ENCODE measurements at places on chromosomes 3 and 15. TPM values are rescaled to one million over a fixed set of nuclear protein-coding genes. Genes with fewer than 3 reads are reported as not detected.

DNA sequence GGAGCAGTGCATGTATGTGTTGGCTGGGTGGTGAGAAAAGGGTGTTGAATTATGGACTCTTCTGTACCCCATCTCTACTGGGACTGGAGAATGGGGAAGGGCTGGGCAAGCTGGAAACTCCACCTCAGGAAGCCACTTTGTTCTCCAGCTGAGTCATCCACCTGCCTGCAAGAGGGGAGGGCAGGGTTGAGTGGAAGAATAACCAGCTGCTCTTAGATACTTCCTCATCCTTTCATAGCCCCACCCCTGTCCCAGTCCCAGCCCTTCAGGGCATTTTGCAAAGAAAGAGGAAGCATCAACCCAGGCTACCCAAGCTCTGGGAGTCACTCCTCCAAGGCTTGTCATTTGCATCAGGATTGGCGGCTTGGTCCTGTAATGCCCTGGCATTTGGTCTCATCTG, 33.1 kb downstream of the RAB11A start:
- H3K27me3 ChIP-seq: no peaks in the 10 kb centered on the region
- H3K4me3 ChIP-seq: no peak overlapping the region
- H3K36me3 ChIP-seq: peaks cover 3% of the 10 kb centered on the region
- no peak for DNase-seq
- H3K4me1 ChIP-seq: peaks cover 10% of the 10 kb centered on the region

DNA sequence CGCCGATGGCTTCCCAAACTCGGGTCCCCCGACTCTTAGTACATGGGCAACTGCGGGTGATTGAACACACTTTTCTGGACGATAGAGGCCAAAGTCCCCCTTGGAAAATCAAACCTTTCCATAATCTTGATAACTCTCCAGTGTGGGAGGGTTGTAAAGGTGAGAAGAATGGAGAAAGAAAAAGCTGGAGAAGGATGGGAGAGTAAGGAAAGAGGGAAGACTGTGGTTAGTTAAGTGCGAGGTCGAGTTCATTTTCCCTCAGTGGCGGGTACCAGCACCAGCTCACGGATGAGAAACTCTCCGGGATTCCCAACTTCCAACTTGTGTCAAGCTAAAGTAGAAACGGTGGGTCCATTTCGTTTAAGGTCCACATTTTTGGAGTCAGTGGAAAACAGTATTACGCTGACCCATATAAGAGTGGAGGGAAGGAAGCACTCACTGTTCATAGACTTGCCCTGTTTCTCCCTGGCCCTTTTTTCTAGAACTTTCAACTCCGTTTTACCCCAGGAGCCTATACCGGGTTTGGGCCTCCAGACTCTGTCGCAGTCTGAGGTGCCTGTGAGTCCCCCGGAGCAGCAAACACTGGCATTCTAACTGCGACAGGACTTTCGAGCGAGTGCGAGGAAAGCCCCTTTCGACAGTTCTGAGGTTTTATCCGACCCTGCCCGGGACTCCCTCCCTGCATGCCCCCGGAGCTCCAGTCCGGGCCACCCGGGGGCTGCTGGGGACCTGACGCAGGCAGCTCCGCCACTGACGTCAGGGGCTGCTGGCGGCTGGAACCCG, 14.8 kb downstream of the ZIC1 start:
- H3K4me3 ChIP-seq: peak overlapping the region; percentile 85
- H3K27ac ChIP-seq: no peak overlapping the region
- peaks cover 96% of the 10 kb centered on the region for H3K27me3 ChIP-seq
- no peaks in the 10 kb centered on the region for H3K36me3 ChIP-seq
- DNase-seq: no peak

LRRC31 gene
- total RNA-seq: not detected

ZPLD1 gene
- not detected for total RNA-seq

DNA sequence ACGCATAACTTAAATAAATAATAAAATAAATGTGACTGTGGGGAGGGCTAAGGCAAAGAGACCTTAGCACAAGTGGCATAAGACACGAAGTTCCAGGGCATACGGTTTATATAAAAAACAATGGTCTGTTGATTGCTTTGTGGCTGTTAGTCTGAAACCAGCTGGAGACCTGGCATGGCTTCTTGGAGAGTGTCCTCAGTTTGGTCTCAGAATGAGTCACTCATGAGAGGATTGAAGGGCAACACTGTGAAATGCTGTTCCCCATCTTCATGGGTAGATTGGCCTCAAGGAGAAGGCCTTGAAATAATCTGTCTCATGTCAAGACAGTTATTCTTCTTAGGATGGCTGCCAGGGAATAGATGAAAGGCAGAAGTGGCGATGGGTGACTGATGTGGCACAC, 62.2 kb downstream of the SOX2 start:
- no peak overlapping the region for H3K27ac ChIP-seq
- no peaks in the 10 kb centered on the region for H3K27me3 ChIP-seq
- no peak overlapping the region for H3K4me3 ChIP-seq
- no peaks in the 10 kb centered on the region for H3K36me3 ChIP-seq

GPR176 gene
- 3.7 TPM for total RNA-seq

DNA sequence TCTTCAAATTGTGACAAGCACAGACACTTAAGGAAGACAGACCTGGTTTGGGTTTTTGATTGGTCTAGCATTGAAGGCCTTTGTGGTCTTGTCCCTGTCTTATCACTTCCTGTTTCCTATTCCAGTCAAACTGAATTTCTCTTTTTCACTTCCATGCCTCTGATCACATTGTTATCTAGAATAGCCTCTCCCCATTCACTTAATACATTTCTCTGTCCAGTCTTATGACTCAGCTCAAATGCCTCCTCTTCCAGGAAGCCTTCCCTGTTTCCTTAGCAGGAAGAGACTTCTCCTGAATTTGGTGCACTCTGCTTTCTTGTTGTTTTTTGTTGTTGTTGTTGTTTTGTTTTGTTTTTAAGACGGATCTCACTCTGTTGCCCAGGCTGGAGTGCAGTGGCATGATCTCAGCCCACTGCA, 45.5 kb downstream of the LIMD1 start:
- peaks cover 44% of the 10 kb centered on the region for H3K4me1 ChIP-seq
- H3K27me3 ChIP-seq: no peaks in the 10 kb centered on the region
- H3K4me3 ChIP-seq: no peak overlapping the region
- peak overlapping the region; percentile 87 for H3K27ac ChIP-seq

DNA sequence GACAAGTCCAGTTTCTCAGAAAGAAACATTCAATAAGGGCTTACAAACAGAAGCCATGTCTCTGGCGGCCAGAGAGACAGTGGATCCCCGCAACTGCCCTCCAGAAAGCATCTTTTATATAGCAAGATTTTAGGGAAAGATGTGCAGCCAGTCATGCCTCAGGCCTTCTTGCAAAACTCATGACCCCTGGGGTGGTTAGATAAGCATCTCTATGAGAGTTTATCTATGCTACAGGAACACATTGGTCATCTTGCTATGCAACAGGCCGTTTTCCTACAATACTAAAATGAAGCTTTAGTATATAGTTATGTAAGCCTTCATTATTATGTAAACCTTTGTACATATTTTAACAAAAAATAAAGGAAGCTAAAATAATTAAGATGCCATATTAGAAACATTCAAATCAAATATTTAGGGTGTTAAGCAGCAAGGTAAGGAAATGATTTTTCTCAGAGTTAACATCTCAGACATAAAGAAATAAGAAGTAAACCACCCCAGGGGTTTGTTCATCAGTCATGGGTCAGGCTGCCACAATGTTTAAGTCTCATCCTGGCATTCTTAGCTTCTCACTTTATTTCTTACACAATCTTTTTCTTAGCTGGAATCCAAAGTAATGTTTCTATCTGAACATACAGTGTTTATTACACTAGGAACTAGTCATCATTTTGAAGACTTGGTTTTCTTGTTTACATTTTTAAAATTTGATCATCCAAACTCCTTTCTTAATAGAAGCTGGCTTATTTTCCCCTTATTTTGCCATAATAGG, 6.3 kb upstream of the FSIP1 start:
- no peak for DNase-seq
- H3K4me1 ChIP-seq: peaks cover 33% of the 10 kb centered on the region
- no peaks in the 10 kb centered on the region for H3K36me3 ChIP-seq
- peak overlapping the region; percentile 34 for H3K4me3 ChIP-seq

DNA sequence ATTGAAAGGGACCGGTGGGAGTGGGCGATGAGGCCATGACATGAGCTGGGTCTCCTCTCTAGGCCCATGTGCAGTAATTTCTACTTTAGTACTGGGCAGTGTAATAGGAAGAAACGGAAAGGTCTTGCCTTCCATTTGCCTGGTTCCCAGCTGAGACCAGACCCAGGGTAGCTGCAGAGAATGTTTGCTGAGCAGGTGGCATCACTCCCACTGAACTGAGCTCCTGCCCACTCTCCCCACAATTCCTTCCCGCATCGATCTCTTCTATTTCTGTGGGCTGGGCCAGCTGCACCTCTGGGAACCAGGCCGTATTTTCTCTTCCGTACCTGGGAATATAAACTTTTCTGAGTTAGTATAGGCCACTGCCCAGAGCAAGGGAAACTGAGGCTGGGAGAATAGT, 15.8 kb downstream of the ESYT3 start:
- no peaks in the 10 kb centered on the region for H3K36me3 ChIP-seq
- DNase-seq: no peak
- H3K4me1 ChIP-seq: no peaks in the 10 kb centered on the region
- H3K27ac ChIP-seq: no peak overlapping the region
- no peak overlapping the region for H3K4me3 ChIP-seq
- H3K27me3 ChIP-seq: no peaks in the 10 kb centered on the region

MIX23 gene
- 60.1 TPM for total RNA-seq

DNA sequence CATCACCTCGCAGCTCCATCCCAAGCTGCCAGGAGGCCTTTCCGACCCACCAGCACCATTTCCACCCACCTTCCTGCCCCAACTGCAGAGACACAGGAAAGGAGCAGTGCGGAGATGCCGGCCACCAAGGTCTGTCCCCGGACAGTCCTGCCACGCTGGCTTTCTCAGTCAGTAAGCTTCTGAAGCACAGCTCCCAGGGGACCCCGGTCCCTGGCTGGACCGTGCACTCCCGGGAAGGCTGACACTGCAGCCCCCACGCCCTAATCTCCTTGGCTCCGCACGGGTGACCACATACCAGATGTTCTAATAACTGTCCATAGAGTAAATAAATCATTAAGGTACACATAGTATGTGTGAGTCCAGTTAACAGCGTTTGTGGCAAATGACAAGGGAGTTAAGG, 73.5 kb downstream of the VGLL4 start:
- no peak for DNase-seq
- H3K27me3 ChIP-seq: no peaks in the 10 kb centered on the region
- H3K4me3 ChIP-seq: no peak overlapping the region
- H3K27ac ChIP-seq: no peak overlapping the region
- peaks cover 18% of the 10 kb centered on the region for H3K36me3 ChIP-seq

SCN11A gene
- 0.63 TPM for total RNA-seq

- H3K4me3 ChIP-seq: no peak overlapping the region
- H3K36me3 ChIP-seq: no peaks in the 10 kb centered on the region
- no peak overlapping the region for H3K27ac ChIP-seq
- no peaks in the 10 kb centered on the region for H3K27me3 ChIP-seq
Measured at GRCh38 chr15:38058596-38059075, 124.2 kb downstream of the TMCO5A start.

DNA sequence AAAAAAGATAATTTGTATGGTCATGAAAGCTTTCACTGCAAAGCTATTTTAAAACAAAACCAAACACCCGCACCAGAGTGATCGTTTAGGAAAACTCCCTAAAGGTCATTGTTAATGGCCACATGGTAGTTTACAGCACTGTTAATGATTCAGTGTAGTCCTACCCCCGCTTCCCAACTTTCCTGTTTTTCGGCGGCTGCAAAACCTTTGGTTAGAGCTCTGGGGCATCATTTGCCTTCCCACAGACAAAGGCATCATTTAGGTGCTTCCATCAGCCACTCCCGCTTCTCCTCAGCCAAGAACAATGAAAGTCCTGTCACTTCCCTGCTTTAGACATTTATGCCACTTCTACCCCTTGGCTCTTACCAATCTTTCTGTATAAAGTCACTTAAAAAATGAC, 10.6 kb downstream of the MELTF start:
- no peak for DNase-seq
- peak overlapping the region; percentile 13 for H3K4me3 ChIP-seq
- H3K27ac ChIP-seq: peak overlapping the region; percentile 54
- H3K4me1 ChIP-seq: peaks cover 38% of the 10 kb centered on the region
- peaks cover 3% of the 10 kb centered on the region for H3K27me3 ChIP-seq
- H3K36me3 ChIP-seq: no peaks in the 10 kb centered on the region

STAB1 gene
- 0.16 TPM for total RNA-seq

DNA sequence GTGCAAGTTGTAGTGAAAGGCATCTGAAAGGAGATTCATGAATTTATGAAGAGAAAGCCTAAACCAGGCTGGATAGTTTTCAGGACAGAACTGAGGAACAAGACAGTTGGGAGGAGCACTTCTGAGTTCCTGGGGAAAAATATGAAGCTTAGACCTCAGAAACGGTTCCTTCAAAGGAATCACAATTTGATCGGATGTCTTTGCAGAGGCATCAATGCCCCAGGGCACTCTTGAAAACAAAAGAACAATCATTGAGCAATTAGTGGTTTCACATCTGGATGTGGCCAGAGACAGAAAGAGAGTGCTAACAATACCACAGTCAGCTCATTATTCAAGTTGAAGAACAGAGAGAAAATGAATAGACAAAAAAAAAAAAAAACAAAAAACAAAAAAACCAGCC, 86.2 kb downstream of the KLF13 start:
- no peak overlapping the region for H3K4me3 ChIP-seq
- peaks cover 4% of the 10 kb centered on the region for H3K27me3 ChIP-seq
- H3K4me1 ChIP-seq: peaks cover 6% of the 10 kb centered on the region
- peaks cover 3% of the 10 kb centered on the region for H3K36me3 ChIP-seq

GP5 gene
- 0.09 TPM for total RNA-seq

GPR160 gene
- total RNA-seq: 0.21 TPM

ROBO2 gene
- total RNA-seq: 26.0 TPM

GRCh38 chr15:31200735-31201151, 99.2 kb upstream of the TRPM1 start:
- peak overlapping the region; percentile 24 for H3K27ac ChIP-seq
- peaks cover 9% of the 10 kb centered on the region for H3K4me1 ChIP-seq
- peak; percentile 55 for DNase-seq
- H3K36me3 ChIP-seq: no peaks in the 10 kb centered on the region

DNA sequence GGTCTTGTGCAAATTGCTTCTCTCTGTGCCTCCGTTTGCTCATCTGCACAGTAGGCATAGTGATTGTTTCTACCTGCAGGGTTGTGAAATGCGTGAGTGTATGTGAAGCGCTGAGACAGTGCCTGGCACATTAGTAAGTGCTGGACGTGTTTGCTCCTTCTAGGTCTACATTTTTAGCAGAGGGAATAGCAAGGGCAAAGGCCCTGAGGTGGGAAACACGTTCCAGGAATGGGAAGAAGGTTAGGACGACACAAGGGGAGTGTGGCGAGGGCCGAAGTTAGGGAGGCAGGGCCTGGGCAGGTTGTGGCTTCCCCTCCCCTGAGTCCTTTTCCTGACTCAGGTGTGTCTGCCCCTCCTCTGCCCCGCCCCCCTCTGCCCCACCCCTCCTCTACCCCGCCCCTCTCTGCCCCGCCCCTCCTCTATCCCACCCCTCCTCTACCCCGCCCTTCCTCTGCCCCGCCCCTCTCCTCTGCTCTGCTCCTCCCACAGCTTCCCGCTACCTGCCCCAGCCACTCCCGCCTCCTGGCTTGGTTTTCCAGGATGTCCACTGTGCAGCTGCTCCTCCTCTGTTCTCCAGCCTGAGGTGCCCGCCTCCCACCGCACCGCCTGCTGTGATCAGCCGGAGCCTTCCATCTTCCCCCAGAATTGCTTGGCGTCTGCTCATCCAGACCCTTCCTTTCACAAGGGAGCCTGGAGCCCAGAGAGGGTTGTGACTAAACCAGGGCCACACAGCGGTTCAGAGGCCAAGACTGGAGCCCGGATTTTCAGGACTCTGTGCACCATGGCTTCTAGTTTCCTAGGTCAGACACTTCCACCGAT, 31.1 kb upstream of the SMAD6 start:
- no peaks in the 10 kb centered on the region for H3K36me3 ChIP-seq
- no peak overlapping the region for H3K4me3 ChIP-seq
- H3K4me1 ChIP-seq: peaks cover 19% of the 10 kb centered on the region

- H3K27me3 ChIP-seq: no peaks in the 10 kb centered on the region
- peaks cover 2% of the 10 kb centered on the region for H3K4me1 ChIP-seq
- H3K4me3 ChIP-seq: no peak overlapping the region
- no peak for DNase-seq
- no peak overlapping the region for H3K27ac ChIP-seq
Measured at GRCh38 chr3:146139586-146140110, 21.3 kb downstream of the PLOD2 start.

C3orf22 gene
- total RNA-seq: not detected
